ENCODE measurements at places on chromosomes 13 and 19.

DNA sequence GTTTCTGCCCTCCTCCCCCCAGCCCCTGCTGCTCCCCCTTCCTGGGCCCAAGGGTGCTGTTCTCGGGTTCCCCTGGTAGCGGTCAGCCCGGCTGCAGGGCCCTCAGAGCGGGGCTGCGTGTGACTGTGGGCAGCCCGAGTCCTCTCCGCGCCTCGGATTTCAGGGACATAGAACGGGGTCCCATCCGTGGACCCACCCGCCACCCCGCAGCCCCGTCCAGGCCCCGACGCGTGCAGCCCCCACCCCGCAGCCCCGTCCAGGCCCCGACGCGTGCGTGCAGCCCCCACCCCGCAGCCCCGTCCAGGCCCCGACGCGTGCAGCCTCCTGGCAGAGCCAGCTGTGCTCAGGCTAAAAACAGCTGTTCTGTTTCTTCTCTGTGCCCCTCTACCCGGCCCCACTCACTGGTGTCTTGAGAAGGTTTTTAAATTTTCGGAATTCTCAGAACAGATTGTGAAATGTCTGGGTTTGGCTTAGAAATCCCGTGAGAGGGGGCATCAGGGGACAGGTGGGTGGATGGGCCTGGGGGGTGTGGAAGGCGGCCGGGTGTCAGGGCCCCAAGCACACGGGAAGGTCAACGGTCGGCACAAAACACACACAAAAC is 5.5 kb upstream of the PRTN3 start:
- H3K27me3 ChIP-seq = peaks cover 10% of the 10 kb centered on the region
- no peak for DNase-seq
- no peaks in the 10 kb centered on the region for H3K36me3 ChIP-seq
- H3K27ac ChIP-seq = no peak overlapping the region

GRCh38 chr19:28843761-28844492 is 369.0 kb downstream of the UQCRFS1 start:
- no peak overlapping the region for H3K4me3 ChIP-seq
- H3K4me1 ChIP-seq = no peaks in the 10 kb centered on the region
- peaks cover 33% of the 10 kb centered on the region for H3K27me3 ChIP-seq
- H3K27ac ChIP-seq = no peak overlapping the region
- H3K36me3 ChIP-seq = no peaks in the 10 kb centered on the region

- no peak overlapping the region for H3K4me3 ChIP-seq
- no peaks in the 10 kb centered on the region for H3K4me1 ChIP-seq
- no peaks in the 10 kb centered on the region for H3K27me3 ChIP-seq
- H3K36me3 ChIP-seq = no peaks in the 10 kb centered on the region
Observed at GRCh38 chr19:38606131-38606530, 11.6 kb downstream of the MAP4K1 start.

- no peak overlapping the region for H3K27ac ChIP-seq
- no peak for DNase-seq
- H3K4me1 ChIP-seq = peaks cover 34% of the 10 kb centered on the region
- H3K4me3 ChIP-seq = no peak overlapping the region
- H3K27me3 ChIP-seq = no peaks in the 10 kb centered on the region
- peaks cover 6% of the 10 kb centered on the region for H3K36me3 ChIP-seq
Observed at GRCh38 chr13:97306645-97307044, 84.5 kb downstream of the MBNL2 start.

DNA sequence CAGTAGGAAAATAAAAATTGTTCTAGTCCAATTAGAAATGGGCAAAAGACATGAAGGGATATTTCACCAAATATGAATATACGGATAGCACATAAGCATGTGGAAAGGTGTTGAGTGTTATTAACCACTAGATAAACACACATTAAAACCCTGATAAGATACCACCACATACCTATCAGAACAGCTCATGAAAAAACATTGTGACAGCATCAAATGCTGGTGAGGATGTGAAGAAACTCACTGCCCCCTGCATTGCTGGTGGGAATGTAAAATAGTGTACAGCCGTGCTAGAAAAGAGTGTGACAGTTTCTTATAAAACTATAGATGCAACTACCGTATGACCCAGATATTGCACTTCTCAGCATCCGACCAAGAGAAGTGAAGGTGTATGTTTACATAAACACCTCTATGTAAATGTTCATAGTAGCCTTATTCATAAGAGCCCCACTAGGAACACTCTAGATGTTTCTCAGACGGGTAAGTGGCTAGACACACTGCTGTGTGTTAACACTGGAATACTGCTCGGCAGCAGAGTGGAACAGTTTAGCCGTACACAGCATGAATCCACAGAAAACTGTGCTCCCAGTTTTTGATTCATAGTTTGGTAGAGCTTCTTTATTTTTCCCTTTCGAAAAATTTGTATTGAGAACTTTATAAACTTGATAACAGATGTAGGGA is 321.1 kb downstream of the MYO16 start:
- no peaks in the 10 kb centered on the region for H3K36me3 ChIP-seq
- no peak for DNase-seq
- H3K4me3 ChIP-seq = no peak overlapping the region
- H3K27ac ChIP-seq = no peak overlapping the region
- no peaks in the 10 kb centered on the region for H3K27me3 ChIP-seq

DNA sequence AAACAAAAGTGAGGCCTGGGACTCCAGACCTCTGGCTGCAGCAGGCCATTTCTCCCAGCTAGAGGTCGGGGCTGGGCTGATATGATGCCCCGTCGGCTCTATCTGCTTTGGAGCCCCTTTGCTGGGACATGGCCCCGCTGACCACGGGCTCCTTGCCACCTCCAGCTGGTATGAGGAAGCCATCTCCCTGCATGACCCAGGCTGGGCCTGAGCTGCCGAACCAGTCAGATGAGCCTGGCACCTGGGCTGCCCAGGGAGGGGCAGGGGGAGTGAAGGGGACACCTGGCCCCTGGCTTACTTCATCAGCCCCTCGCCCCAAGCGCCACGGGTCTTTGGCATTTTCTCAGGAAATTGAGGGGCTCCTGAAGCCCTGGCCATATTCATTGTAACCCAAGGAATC is 7.8 kb downstream of the ZSWIM4 start:
- H3K36me3 ChIP-seq = peaks cover 19% of the 10 kb centered on the region
- no peak overlapping the region for H3K27ac ChIP-seq
- no peaks in the 10 kb centered on the region for H3K27me3 ChIP-seq
- H3K4me1 ChIP-seq = no peaks in the 10 kb centered on the region
- DNase-seq = no peak

- no peak overlapping the region for H3K27ac ChIP-seq
- peak; percentile 75 for DNase-seq
- peak overlapping the region; percentile 49 for H3K4me3 ChIP-seq
- H3K36me3 ChIP-seq = peaks cover 9% of the 10 kb centered on the region
- H3K27me3 ChIP-seq = no peaks in the 10 kb centered on the region
Observed at GRCh38 chr19:13978351-13979243, 26.3 kb downstream of the DCAF15 start.

- no peaks in the 10 kb centered on the region for H3K4me1 ChIP-seq
- no peaks in the 10 kb centered on the region for H3K36me3 ChIP-seq
- no peak overlapping the region for H3K4me3 ChIP-seq
- no peak for DNase-seq
- H3K27ac ChIP-seq = no peak overlapping the region
Observed at GRCh38 chr13:59521549-59521948, 642.2 kb downstream of the DIAPH3 start.

- no peak overlapping the region for H3K27ac ChIP-seq
- no peaks in the 10 kb centered on the region for H3K36me3 ChIP-seq
- DNase-seq = no peak
- no peak overlapping the region for H3K4me3 ChIP-seq
Observed at GRCh38 chr13:26977541-26977940, 194.1 kb downstream of the USP12 start.

- H3K4me1 ChIP-seq = peaks cover 38% of the 10 kb centered on the region
- peak overlapping the region; percentile 74 for H3K27ac ChIP-seq
- peaks cover 6% of the 10 kb centered on the region for H3K27me3 ChIP-seq
- no peak overlapping the region for H3K4me3 ChIP-seq
Observed at GRCh38 chr13:30108913-30109237, 198.5 kb downstream of the KATNAL1 start.

DNA sequence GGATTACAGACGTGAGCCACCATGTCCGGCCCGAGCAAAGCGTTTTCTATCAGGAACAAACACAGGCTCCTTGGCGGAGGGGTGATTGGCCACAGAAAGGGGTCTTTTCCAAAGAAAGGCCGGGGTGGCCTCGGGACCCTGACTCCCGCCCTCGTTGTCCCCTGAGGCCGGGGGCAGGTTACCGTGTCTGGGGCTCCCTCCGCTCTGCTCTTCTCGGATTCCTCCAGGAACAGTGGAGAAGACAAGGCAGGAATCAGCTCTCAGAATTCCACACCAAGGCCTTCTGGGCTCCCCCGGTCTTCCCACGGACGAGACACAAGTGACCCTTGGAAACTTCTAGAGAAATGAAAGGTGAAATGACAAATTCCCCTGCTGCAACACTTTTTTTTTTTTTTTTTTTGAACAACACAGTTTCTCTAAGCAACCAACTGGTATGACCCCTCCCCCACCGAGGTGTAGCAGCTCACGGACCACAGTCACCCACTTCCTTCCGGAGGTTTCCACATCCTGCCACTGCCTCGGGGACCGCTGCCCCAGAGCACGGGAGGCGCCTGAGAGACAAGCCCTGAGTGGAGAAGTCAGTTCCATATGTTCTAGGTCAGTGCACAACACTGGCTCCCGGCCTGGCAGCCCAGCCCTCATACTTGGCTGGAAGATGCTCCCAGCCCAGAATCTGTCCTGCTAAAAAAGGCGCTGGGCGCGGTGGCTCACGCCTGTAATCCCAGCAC is 11.0 kb downstream of the MOB3A start:
- H3K4me3 ChIP-seq = no peak overlapping the region
- peaks cover 6% of the 10 kb centered on the region for H3K36me3 ChIP-seq
- no peaks in the 10 kb centered on the region for H3K4me1 ChIP-seq
- no peak overlapping the region for H3K27ac ChIP-seq
- DNase-seq = no peak

- H3K4me3 ChIP-seq = no peak overlapping the region
- no peak for DNase-seq
- peaks cover 23% of the 10 kb centered on the region for H3K27me3 ChIP-seq
- H3K36me3 ChIP-seq = no peaks in the 10 kb centered on the region
- H3K27ac ChIP-seq = no peak overlapping the region
- no peaks in the 10 kb centered on the region for H3K4me1 ChIP-seq
Observed at GRCh38 chr13:26449063-26449848, 108.2 kb upstream of the WASF3 start.

DNA sequence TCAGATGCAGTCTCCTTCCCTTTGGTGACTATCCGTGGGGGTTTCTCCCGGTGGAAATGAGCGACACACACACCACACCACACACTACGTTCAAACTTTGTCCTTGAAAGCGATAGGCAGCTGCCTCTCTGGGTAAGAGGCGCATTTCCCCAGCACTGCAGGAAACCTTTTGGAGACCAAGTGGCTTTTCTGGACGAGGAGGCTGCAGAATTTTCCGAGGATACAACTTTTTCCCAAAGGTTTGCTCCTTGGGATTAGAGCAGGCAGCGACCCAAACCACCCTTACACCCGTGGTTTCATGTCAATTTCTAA is 38.2 kb upstream of the FLT1 start:
- DNase-seq = no peak
- peak overlapping the region; percentile 69 for H3K4me3 ChIP-seq
- no peaks in the 10 kb centered on the region for H3K36me3 ChIP-seq
- H3K27ac ChIP-seq = no peak overlapping the region
- H3K4me1 ChIP-seq = peaks cover 1% of the 10 kb centered on the region

DNA sequence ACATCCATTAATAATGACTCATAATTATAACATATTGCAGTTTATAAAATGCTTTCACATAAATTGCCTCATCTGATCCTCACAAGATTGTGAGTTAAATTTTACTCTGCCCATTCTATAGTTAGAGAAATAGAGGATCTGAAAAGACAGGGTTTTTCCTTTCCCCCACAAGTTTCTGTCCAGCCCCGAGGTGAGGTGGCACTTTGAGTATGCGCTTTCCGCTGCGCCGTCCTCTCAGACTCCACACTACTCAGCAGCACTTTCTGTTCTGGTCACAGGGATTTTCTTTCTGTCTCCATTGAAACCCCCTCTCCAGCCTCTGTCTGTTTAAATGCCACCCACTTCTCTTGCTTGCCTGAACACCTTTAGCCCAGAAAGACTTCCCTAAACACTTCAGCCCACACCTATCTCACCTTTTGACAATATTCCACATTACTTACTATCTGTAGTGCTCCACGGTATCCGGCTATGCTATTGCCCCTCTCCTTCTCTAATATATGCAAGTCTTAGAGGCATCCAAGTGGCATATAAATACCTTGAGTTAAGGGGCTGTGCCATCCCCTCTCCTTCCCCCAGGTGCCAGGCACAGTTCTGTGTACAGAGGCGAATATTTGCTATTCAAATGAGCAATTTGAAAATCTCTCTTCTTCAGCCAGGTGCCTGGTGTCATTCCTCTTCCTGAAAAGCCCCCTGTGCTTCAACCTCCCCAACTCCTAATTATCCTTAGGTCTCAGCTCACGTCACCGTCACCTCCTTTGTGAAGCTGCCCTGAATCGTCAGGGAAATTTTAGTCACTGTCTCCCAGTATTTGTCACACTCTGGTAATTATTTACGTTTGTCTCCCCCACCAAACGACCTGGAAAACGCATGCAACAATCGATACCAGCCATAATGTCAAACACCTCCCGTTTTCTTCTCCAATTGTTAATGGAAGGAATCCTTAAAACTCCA is 268.7 kb downstream of the NHLRC3 start:
- peaks cover 2% of the 10 kb centered on the region for H3K27me3 ChIP-seq
- no peaks in the 10 kb centered on the region for H3K4me1 ChIP-seq
- H3K36me3 ChIP-seq = no peaks in the 10 kb centered on the region
- DNase-seq = no peak
- no peak overlapping the region for H3K27ac ChIP-seq

DNA sequence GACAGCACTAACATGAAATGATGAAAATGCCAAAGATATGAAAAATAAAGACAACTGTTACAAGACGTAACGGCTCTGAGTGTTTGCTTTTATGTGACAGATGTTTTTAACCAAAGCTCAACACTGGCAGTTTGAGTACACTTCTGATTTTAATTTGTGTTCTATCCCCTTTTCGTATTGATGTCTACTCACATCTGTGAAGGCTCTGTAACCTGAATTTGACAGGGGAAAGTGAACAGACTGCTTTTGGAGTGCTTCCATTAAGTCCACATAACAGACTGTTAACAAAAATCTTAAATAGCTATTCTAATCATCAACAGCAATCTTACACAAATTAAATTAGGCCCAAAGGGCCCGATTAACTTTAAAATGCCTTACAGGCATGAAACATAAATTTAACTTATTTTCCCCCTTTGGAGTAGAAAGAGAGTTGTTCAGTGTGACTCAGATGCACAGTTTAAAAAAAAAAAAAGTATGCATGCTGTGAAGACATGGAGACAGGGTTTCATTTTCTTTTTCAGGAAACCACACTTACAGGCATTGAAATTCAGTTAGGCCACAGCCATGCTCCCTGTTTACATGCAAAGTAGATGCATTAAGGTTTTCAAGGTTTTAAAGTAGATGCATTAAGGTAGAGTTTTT is 16.3 kb upstream of the RNASEH2B start:
- no peak overlapping the region for H3K27ac ChIP-seq
- peaks cover 4% of the 10 kb centered on the region for H3K27me3 ChIP-seq
- no peaks in the 10 kb centered on the region for H3K36me3 ChIP-seq
- no peak overlapping the region for H3K4me3 ChIP-seq
- no peaks in the 10 kb centered on the region for H3K4me1 ChIP-seq

GRCh38 chr19:29478578-29479565 is 46.9 kb upstream of the VSTM2B start:
- DNase-seq = peak; percentile 51
- H3K36me3 ChIP-seq = no peaks in the 10 kb centered on the region
- H3K4me3 ChIP-seq = no peak overlapping the region
- no peak overlapping the region for H3K27ac ChIP-seq
- peaks cover 28% of the 10 kb centered on the region for H3K27me3 ChIP-seq
- no peaks in the 10 kb centered on the region for H3K4me1 ChIP-seq

GRCh38 chr13:62418872-62419271 is 1003.2 kb upstream of the PCDH20 start:
- H3K4me1 ChIP-seq = no peaks in the 10 kb centered on the region
- H3K27me3 ChIP-seq = no peaks in the 10 kb centered on the region
- no peaks in the 10 kb centered on the region for H3K36me3 ChIP-seq
- no peak overlapping the region for H3K27ac ChIP-seq

Data from progenitor cell of endocrine pancreas (in vitro differentiated cells).